ENCODE measurements at places on chromosomes 2 and 18.

- H3K36me3 ChIP-seq, result peaks cover 4% of the 10 kb centered on the region
- peak overlapping the region; percentile 92 for H3K4me3 ChIP-seq
- peaks cover 53% of the 10 kb centered on the region for H3K27me3 ChIP-seq
- peaks cover 30% of the 10 kb centered on the region for H3K4me1 ChIP-seq
- H3K27ac ChIP-seq, result no peak overlapping the region
These were observed 599 bp downstream of the ADAM23 start for GRCh38 chr2:206443735-206444527.

- no peak overlapping the region for H3K4me3 ChIP-seq
- peak overlapping the region; percentile 92 for H3K27ac ChIP-seq
- DNase-seq, result no peak
- H3K36me3 ChIP-seq, result no peaks in the 10 kb centered on the region
- H3K27me3 ChIP-seq, result peaks cover 13% of the 10 kb centered on the region
- H3K4me1 ChIP-seq, result peaks cover 88% of the 10 kb centered on the region
These were observed 32.3 kb upstream of the MBP start for GRCh38 chr18:77164763-77165485.

DNA sequence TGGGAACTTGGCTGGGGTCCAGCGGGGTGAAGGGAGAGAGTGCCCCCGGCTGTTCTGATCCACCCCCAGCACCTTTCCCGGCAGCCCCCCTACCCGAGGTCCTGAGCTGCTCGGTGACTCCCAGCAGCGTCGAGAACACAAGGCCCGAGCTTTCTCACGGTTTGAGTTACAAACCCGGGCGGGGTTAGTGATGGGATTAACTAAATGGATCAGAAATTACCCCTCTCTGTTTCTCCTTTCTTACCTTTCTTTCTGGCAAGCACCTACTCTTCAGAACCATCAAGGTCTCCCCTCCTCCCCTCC is 139.4 kb upstream of the GPC1 start:
- no peaks in the 10 kb centered on the region for H3K36me3 ChIP-seq
- peak overlapping the region; percentile 60 for H3K27ac ChIP-seq
- peaks cover 7% of the 10 kb centered on the region for H3K27me3 ChIP-seq
- H3K4me3 ChIP-seq, result no peak overlapping the region
- H3K4me1 ChIP-seq, result peaks cover 67% of the 10 kb centered on the region
- no peak for DNase-seq

DNA sequence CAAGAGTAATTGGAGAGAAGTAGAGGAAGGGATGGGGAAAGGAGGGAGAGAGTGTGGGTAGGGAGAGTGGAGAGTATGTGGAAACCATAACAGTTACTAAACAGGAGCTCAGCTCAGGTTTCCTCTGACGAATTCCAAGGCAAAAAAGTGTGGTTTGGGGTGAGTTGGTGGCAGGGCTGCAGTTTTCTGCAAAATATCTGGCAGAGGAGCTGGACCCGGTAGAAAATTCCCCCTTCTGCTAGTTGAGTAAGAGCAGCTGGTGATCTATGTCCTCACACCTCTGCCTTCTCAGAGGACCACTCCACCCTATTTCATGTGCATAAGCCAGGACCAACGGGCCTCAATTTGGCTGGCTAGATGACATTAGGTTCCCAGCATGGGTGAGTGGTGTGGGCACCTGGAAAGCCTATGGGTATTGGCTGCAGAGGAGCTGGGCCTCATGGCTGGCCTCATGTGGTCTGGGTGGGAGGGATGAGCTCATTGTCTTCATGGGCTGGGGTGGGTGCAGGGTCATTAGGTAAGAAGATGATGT is 13.2 kb downstream of the NRP2 start:
- H3K27ac ChIP-seq, result peak overlapping the region; percentile 59
- peak overlapping the region; percentile 42 for H3K4me3 ChIP-seq
- peaks cover 28% of the 10 kb centered on the region for H3K36me3 ChIP-seq
- DNase-seq, result no peak
- no peaks in the 10 kb centered on the region for H3K27me3 ChIP-seq

- DNase-seq, result no peak
- no peak overlapping the region for H3K27ac ChIP-seq
These were observed 32.4 kb downstream of the ABCB11 start for GRCh38 chr2:168998609-168999211.

- H3K27ac ChIP-seq, result no peak overlapping the region
- no peaks in the 10 kb centered on the region for H3K4me1 ChIP-seq
- peaks cover 5% of the 10 kb centered on the region for H3K36me3 ChIP-seq
- no peak overlapping the region for H3K4me3 ChIP-seq
- peaks cover 17% of the 10 kb centered on the region for H3K27me3 ChIP-seq
These were observed 14.1 kb upstream of the CREB1 start for GRCh38 chr2:207515671-207516070.

DNA sequence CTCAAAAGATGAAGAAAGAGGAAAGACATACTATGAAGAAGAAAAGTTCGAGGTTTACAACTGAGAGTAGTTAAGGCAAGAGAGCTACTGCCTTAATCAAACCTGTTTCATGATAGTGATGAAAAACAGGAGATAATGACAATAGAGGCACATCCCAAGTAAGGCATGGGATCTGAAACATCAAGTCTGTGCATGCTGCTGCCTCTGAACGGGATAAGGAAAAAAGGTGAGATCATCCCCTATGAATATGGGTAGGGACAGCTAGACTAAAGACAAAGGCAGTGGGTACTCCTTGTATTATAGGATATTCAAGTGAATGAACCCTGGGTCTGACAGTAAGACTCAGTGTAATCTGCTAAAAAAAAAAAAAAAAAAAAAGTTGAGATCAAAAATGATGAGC is 3.0 kb downstream of the EXOC6B start:
- H3K27me3 ChIP-seq, result no peaks in the 10 kb centered on the region
- DNase-seq, result no peak
- no peak overlapping the region for H3K4me3 ChIP-seq
- H3K27ac ChIP-seq, result no peak overlapping the region
- peaks cover 23% of the 10 kb centered on the region for H3K36me3 ChIP-seq

DNA sequence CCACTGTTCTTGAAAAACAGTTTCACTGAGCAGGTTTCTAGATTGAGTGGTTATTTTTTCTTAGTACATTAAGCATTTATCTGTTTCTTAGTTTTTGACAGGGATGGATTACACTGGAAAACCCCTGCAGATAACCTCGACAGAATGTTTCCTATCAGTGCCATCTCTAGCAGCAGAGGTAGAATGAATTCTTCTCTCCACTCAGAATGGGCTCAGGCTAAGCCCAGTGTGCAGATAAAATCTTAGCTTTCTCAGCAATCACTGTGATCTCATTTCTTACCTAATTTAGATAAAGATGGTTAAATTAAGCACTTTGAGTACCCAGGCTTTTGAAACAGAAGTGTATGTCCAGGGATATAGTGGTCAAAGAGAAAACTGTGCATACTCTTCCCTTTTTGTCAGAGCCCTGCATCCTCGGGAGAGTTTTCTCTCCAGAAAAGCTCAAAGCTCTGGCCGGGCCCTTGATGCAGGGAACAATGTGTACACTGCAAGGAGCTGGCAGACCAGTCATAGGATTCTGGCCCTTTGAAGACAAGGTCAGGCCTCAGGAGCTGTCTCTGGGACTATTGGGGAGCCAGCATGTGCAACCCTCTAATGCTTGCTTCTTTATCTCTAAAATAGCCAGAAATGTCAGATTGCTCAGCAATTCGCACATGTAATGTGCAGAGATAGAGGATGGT is 10.6 kb upstream of the AKAIN1 start:
- H3K36me3 ChIP-seq, result no peaks in the 10 kb centered on the region
- H3K27ac ChIP-seq, result no peak overlapping the region
- H3K4me3 ChIP-seq, result no peak overlapping the region
- H3K27me3 ChIP-seq, result peaks cover 4% of the 10 kb centered on the region

- peak; percentile 35 for DNase-seq
- H3K36me3 ChIP-seq, result no peaks in the 10 kb centered on the region
- peaks cover 3% of the 10 kb centered on the region for H3K27me3 ChIP-seq
- H3K4me1 ChIP-seq, result peaks cover 65% of the 10 kb centered on the region
- H3K27ac ChIP-seq, result no peak overlapping the region
These were observed 69.6 kb downstream of the CLHC1 start for GRCh38 chr2:55162284-55163006.

GRCh38 chr2:392926-393280 is 105.0 kb upstream of the ALKAL2 start:
- no peaks in the 10 kb centered on the region for H3K36me3 ChIP-seq
- H3K4me1 ChIP-seq, result peaks cover 61% of the 10 kb centered on the region
- H3K27ac ChIP-seq, result no peak overlapping the region
- H3K4me3 ChIP-seq, result no peak overlapping the region
- peaks cover 3% of the 10 kb centered on the region for H3K27me3 ChIP-seq

GRCh38 chr2:203730076-203730729 is 23.8 kb downstream of the CD28 start:
- H3K36me3 ChIP-seq, result no peaks in the 10 kb centered on the region
- no peaks in the 10 kb centered on the region for H3K27me3 ChIP-seq
- H3K27ac ChIP-seq, result no peak overlapping the region
- peaks cover 17% of the 10 kb centered on the region for H3K4me1 ChIP-seq

- DNase-seq, result peak; percentile 54
- H3K36me3 ChIP-seq, result no peaks in the 10 kb centered on the region
- H3K4me3 ChIP-seq, result peak overlapping the region; percentile 34
- no peaks in the 10 kb centered on the region for H3K27me3 ChIP-seq
- H3K27ac ChIP-seq, result peak overlapping the region; percentile 95
- H3K4me1 ChIP-seq, result peaks cover 23% of the 10 kb centered on the region
These were observed 131.3 kb upstream of the ACAA2 start for GRCh38 chr18:49944663-49945062.

GRCh38 chr2:23114299-23114698 is 270.7 kb upstream of the KLHL29 start:
- no peaks in the 10 kb centered on the region for H3K4me1 ChIP-seq
- DNase-seq, result no peak
- no peaks in the 10 kb centered on the region for H3K36me3 ChIP-seq
- no peak overlapping the region for H3K4me3 ChIP-seq

All from nephron progenitor cell (in vitro differentiated cells).